ENCODE measurements at places on chromosomes 11 and 22.

DNA sequence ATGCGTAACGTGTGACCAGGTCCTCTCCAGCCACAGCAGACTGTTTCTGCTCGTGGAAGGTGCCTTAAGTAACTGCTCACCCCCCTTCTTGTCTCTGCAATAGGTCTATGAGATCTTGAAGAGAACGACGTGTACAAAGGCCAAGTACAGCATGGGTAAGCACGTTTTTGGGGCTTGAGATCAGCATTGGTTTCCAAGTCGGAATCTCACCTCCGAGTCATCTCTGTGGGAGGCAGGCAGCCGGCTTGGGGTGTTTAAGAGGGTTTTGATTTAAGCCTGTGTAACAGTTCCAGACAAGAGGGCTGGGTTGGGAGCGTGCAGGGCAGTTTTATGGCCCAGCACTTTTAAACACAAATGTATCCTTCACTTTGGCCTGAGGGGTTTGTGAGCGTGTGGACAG, 30.1 kb downstream of the ANO1 start:
- no peak for DNase-seq

- DNase-seq, result no peak
These were observed 16.8 kb downstream of the APOL6 start for GRCh38 chr22:35664955-35665587.

- no peak for DNase-seq
These were observed 36.1 kb downstream of the ME3 start for GRCh38 chr11:86636275-86636674.

GRCh38 chr11:66115638-66116301, 45.7 kb downstream of the PACS1 start:
- no peak for DNase-seq

DNA sequence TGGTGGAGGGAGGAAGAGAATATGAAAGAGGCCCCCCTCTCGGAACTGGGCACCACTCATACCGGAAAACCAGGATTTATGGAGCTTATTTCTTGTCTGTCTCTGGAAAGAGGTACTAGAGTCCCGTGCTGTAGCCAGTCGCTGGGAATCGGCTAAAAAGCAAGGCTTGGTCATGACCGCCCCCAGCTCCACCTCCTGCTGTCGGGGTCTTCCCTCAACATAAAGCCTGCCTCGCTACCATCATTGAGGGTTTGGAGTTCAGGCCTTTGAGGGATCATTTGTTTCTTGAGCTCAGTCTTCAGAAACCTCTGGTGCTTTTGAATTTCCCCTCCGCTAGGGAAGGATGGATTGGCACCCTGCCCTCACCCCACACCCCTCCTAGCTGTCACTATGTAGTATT, 97.1 kb downstream of the TSPAN18 start:
- DNase-seq, result no peak

DNA sequence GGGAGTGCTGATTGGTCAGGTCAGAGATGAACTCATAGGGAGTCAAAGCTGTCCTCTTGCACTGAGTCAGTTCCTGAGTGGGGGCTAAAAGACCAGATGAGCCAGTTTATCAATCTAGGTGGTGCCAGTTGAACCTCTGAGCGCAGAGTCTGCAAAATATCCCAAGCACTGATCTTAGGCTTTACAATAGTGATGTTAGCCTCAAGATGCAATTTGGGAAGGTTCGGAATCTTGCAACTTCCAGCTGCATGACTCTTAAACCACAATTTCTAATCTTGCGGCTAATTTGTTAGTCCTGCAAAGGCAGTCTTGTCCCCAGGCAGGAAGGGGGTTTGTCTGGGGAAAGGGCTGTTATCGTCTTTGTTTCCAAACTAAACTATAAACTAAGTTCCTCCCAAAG, 92.3 kb upstream of the PARVA start:
- DNase-seq, result no peak

- DNase-seq, result no peak
These were observed 11.1 kb upstream of the ALX4 start for GRCh38 chr11:44321059-44321458.

GRCh38 chr11:66979336-66979980, 4.4 kb downstream of the C11orf86 start:
- DNase-seq, result no peak

GRCh38 chr11:111300569-111300968, 2.2 kb downstream of the POU2AF3 start:
- no peak for DNase-seq

GRCh38 chr11:119295178-119295577, 21.8 kb downstream of the MCAM start:
- DNase-seq, result no peak

- no peak for DNase-seq
These were observed 93.3 kb downstream of the BRD1 start for GRCh38 chr22:49734390-49734789.

DNA sequence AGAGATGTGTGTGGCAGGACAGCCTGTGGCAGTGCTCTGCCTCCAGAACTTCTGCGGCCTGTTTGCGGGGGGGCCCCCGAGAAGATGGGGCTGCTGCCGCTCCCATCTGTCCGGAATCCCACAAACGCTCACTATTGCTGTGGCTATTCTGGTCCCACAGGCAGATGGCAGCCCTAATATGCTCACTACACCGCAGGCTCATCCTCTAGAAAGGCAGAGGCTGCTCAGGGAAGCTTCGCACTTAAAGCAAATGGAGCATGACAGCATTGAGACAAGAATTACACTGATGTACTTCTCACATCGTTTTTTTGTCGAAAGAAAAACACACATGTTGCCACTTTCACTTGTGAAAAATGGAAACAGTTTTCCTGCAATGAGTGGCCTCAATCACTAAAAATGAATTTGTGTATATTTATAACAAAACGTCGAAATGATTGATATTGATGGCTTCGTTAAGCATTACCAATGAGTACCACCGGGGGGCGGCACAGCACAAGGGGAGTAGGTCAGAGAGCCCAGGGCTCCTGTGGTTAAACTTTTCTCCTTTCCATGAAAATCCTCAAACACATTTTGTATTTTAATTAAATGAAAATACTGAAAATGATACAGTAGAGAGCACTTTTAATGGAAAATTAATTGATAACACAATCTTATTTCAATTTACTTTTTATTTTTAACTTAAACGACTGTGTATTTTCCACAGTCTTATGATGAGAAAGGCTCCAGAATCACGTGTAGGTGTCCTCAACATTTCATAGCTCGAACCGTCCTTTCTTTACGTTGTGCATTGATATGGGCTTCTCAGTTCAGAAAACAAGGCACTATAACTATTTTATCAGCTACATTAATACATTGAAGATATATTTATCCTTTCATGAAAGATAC, 69.1 kb downstream of the CTTN start:
- DNase-seq, result peak; percentile 70

GRCh38 chr11:69664103-69664775, 10.9 kb downstream of the LTO1 start:
- no peak for DNase-seq

DNA sequence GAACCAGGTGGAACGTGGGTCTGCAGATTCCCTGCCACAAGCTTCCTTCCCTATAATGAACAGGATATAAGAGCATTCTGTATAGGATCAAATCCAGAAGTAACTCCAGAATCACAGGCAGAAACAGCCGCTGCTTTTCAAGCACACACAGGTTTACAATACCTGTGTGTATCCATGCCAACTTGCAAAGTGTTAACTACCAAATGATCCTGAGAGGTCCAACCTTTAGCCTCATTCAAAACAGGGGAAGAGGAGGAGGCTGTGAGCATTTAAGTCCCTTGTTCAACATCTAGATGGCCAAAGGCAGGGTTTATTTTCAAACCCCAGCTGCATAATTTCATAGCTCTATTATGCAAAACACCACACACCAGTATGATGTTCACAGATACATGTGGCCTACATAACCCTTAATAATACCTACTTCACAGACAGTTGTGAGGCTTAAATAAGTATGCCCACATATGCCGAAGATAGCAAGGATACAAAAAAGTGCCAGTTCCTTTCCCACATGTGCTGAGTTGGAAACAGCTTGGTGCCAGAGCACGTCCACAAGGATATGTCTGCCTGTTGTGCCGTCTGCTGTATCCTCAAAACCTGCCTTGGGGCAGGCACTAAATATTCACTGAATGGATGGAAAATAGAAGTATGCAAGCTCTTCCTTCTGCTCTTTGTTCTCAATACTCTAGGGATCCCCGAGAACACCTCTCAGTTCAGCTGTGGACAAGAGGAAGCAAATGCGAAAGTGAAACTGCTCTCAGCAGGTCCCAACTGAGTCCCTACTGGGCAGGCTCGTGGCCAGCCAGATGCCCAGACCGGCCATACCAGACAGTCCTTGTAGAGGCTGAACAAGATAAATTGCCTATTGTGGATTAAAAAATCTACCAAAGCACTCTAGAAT, 66.8 kb downstream of the LARGE1 start:
- DNase-seq, result peak; percentile 73

- DNase-seq, result no peak
These were observed 10.7 kb upstream of the SERPING1 start for GRCh38 chr11:57586711-57587245.

GRCh38 chr11:134069426-134070341, 812 bp downstream of the JAM3 start:
- peak; percentile 38 for DNase-seq

DNA sequence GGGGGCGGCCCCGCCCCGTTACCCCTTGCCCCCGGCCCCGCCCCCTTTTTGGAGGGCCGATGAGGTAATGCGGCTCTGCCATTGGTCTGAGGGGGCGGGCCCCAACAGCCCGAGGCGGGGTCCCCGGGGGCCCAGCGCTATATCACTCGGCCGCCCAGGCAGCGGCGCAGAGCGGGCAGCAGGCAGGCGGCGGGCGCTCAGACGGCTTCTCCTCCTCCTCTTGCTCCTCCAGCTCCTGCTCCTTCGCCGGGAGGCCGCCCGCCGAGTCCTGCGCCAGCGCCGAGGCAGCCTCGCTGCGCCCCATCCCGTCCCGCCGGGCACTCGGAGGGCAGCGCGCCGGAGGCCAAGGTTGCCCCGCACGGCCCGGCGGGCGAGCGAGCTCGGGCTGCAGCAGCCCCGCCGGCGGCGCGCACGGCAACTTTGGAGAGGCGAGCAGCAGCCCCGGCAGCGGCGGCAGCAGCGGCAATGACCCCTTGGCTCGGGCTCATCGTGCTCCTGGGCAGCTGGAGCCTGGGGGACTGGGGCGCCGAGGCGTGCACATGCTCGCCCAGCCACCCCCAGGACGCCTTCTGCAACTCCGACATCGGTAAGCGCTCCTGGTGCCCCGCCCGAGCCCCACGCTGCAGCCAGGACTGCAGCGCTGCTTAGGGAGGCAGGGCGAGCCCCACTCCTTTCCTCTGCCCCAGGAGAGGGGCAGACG, at the start of gene TIMP3:
TSS of gene TIMP3 (plus strand) at position 169 of the 700 bp plus-strand sequence. CDS start at position 466, 297 bp downstream.
- peak; percentile 60 for DNase-seq

GRCh38 chr22:37289156-37289735, 6.9 kb downstream of the CYTH4 start:
- no peak for DNase-seq

DNA sequence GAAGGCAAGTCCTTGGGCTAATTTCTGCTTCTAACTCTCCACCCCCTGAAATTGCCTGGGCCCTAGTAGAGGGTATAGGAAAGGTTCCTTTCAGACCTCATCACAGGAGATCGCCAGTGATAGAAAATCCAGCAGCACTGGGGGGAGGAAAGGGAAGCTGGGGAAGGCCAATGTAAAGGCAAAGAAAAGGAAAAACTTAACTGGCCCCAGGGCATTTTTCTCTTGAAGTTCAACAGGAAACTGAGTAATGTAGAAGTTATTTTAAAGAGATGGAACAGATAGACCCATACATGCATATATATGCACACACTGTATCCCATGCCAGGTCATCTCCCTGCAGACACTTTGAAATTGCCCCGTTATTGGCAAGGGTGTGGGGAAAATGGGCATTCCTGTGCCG, 134.0 kb downstream of the TRIM44 start:
- no peak for DNase-seq

GRCh38 chr11:47797633-47798032, 30.5 kb upstream of the FNBP4 start:
- no peak for DNase-seq

DNA sequence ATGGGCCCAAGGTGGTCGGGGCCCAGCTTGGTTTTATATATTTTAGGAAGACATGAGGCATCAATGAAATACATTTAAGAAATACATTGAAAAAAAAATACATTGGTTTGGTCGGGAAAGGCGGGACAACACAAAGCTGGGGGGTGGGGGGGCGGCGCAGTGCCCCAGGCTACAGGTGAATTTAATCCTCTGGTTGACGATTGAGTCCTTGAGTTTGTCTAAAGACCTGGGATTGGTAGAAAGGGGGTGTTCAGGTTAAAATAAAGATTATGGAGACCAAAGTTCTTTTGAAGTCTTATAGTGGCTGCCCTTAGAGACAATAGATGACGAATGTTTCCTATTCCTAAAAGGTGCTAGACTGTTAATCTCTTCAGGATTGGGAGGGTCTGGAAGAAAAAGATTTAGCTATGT, 3.1 kb downstream of the IFITM1 start:
- DNase-seq, result no peak

DNA sequence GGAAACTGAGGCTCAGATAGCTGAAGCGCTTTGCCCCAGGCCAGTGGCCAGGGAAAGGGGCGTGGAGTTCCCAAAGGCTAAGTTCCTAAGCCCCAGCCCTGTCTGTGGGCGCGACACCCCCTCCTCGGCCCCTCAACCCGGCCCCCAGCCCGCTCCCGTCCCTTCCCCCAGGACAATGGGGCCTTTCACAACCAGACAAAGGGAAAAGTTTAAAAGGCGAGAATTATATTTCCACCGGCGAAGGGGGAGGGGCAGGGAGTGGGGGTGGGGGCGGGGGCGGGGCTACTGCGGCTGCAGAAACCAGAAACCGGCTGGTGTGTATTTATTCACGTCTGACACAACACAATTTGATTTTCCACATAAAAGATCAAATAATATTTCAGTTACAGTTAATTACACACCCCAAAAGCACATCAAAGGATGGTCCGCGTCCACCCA, 192.1 kb downstream of the MN1 start:
- peak; percentile 31 for DNase-seq
